ENCODE measurements at places on chromosomes 1 and 21. TPM values are rescaled to one million over a fixed set of nuclear protein-coding genes. Genes with fewer than 3 reads are reported as not detected.

DNA sequence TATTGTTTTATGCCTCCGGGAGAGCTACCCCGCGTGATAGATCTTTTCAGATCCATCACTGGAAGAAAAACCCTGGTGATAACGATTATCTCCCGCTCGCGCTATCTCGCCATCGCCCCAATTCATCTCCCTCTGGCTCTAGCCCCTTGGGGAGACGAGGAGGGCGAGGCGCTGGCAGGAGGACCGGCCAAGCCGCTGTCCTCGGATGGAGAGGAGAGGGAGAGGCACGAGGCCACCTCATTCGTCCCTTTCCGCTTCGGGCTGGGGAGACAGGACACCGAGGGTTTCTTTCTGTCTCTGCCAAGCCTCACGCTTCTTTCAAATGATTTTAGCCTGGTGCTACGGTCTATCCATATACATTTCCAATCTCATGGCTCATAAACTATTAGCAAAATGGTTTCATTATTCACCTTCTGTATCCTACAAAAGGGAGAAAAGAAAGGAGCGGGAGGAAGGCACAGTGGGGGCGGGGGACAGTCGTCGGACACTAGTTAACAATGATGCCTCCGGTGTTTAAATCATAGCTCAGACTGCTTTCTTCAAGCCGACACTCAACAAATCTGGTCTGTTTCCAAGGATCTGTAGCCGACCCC lies 415.0 kb upstream of the ESRRG start:
- DNase-seq: no peak

MAN1C1 gene
- not detected for total RNA-seq

SFN gene
- total RNA-seq: 0.47 TPM

DNA sequence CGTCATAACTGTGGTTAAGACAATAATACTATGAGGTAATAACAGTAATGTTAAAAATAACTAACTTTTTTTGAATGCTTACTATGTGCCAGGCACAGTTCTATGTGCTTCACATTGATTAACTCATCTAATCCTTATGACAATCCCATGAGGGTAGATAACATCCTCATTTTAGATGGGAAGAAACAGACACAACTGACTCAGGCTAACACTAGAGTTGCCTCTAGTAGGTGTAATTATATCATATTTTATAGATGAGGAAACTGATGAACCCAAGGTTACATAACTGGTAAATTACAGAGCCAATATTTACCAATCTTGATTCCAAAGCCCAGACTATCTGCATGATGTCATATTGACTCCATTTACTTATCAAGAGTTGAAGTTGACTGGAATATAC lies 23.5 kb downstream of the SERPINC1 start:
- DNase-seq: no peak

DNA sequence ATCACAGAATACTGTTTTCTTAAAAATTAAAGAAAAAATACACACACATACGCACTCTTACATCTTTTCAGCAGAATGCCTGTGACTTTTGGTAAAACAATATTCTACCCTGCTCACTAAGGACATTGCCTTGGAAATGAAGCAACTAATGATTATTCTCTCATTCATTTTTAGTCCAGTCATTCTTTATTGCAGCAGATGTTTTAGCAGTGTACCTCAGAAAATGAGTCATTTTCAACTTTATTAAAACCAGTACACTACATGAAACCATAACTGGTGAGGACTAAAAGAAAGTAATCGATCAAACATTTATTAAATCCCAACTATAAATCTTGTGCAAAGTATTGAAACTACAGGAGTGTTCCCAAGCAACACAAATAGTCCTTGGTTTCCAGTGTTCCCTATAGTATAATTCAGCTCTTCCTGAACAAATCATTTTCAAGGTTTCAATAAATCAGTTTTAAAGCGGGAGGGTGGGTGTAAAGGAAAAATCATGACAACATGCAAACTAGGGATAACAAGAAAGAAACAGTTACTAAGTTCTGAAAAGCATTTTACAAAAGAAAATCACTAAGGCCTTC lies 114.2 kb downstream of the ADGRL4 start:
- DNase-seq: no peak

ITLN2 gene
- total RNA-seq: not detected

- DNase-seq: peak; percentile 69
These were observed 1.2 kb upstream of the HIVEP3 start for GRCh38 chr1:41919764-41920397.

DNA sequence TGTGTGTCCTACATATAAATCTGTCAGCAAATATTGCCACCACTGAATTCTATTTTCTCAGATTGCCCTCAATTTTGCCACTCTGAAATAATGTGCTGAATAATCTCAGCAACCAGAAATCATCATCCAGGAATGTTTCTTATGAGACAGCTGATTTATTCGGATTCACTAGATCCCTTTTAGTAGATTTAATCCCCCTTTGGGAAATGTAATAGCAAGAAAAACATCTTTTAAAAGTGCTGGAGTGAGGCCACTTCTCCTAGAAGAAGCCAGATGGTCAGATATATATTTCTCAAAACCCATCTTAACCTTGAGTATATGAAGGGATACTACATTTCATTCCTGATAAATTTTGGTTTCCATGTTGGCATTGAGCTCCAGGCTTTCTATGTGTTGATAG lies 327.7 kb downstream of the SMYD3 start:
- DNase-seq: no peak

DNA sequence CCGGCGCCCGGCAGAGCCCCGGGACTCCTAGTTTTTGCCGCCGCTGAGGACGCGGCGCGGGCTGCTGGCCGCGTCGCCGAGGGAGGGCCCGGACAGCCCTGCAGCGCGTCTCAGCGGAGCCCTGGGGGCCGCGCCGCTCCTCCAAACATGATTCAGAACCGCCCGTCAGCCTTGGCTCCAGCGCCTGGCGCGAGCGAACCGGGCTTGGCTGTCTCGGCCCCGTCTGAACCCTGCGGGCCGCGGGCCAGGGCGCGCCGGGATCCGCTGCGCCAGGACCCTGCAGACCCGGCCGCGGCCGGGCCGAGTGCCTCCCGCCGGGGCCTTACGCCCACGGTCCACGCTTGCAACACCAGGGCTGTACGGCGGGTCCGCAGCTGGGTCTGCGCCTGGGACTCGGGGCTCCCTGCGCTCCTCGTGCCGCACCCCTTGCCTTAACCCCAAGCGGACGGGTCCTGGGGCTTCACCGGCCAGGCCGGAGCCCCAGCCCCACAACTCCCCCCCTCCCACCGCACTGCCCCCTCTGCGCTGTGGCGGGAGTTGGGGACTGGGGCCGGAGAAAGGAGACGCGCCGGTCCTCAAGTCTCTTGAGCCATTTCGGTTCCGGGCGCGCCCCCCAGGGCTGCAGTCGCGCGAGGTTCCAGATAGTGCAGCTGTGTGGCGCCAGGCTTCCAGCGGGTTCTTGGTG lies 48.4 kb upstream of the CD34 start:
- no peak for DNase-seq

DNA sequence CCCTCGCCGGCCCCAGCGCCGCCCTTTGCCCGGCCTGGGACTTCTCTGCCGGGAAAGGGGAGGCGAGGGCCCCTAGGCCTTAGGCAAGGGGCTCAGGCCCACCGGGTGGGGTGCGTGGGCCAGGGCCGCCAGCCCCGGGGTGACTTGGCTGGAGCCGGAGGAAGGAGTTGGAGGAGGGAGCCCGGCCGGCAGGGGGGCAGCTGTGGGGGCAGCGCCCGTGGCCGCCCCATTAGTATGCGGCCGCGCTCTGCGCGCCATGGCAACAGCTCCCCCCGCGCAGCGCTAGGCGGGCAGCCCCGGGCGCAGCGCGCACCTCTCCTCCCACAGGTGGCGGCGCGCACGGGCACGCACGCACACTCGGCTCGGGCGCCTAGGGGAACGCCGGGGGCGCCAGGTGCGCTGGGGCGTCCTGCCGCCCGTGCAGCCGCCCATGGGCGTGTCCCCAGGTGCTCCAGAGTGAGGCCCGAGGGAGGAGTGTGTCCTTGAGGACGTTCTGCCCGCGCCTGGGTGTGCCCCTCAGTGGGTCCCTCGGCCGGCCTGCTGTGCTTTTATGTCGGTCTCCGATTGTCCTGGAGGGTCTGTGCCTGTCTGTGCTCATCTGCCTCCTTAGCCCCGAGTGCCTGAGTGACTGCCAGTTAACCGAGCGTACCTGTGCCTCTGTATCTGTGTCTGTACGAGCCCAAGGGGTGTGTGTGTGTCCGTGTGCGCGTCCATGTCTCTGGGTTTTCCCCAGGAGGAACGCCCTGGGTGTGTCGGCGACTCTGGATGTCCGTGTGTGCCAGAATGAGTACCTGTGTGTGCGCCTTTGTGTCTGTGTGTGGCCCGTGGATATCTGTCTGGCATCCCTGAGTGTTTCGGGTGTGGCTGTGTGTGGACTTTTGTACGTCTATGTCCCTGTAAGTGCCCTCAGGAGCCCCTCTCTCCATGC lies 38.2 kb upstream of the WASF2 start:
- DNase-seq: peak; percentile 68

GRCh38 chr1:211537253-211537652 lies 41.7 kb downstream of the SLC30A1 start:
- DNase-seq: no peak

DNA sequence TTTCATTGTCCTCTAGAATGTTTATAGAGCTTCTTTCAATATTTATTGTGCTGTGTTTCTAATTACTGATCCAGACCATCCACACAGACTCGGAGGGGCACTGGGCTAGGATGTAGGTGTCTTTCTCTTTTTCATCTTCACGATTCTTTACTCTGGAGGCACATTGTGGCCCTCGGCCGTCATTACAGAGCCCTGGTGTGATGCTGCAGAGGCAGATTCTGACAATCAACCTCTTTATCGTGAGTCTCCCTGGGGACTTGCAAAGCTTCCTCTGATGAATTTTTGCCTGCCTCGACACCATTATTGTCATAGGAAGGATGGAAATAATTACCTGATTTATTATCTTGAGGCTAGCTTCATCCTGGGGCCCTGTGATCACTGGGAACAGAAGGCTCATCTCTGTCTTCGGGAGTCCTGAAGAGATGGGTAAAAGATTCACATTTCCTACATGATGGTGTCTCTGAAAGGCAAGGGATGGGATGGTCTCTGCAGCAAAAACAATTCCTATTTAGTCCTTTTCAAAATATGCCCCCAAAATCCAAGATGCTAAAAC lies 89.4 kb downstream of the SEC16B start:
- no peak for DNase-seq

SLC44A5 gene
- not detected for total RNA-seq

GRCh38 chr1:229287267-229287666 lies 16.4 kb downstream of the RAB4A start:
- DNase-seq: no peak

- DNase-seq: no peak
These were observed 3.0 kb upstream of the TSPAN1 start for GRCh38 chr1:46171871-46172270.

DNA sequence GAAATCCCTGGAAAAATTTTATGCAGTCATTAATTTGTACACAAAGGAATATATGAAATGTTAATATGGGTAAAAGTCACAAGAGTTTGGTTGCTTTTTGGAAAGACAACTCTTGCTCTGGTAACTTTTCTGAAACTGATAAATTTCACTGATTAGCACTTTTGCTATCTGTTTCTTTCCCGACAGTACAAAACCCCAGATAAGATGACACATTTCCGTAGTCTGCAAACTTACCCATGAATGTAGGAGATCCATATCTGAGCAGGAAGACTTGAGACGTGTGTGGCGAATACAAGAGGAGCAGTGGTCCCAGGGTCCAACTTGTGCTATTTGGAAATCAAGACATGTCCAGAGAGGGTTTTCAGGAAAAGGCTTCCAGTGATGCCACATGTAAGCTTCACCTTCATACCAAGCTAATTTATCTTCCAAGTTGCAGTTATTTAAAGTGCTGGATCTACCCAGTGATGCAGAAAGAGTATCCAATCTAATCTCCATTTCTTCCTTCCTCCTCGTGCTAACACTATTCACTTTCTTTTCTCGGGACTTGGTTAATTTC lies 35.9 kb upstream of the SAMSN1 start:
- DNase-seq: no peak

HES5 gene
- not detected for total RNA-seq

DNA sequence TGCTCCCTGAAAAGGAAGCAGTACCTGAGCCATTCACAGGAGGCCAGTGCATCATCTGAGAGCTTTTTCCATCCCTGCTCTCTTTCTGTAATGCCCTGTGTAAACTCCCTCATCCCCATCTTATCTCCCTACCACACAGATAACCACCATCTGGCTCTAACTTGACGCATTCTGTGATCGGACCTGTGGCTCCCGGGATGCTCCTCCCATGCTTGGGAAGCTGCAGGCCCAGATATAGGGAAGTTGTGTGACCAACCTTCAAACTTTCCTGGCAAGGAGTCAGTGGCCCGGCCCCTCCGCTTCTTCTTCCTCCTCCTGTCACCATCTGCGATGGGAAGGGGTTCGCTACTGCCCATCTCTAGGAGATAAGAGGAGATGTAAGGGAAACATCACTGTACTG lies 21.1 kb downstream of the MKNK1 start:
- DNase-seq: no peak

DNA sequence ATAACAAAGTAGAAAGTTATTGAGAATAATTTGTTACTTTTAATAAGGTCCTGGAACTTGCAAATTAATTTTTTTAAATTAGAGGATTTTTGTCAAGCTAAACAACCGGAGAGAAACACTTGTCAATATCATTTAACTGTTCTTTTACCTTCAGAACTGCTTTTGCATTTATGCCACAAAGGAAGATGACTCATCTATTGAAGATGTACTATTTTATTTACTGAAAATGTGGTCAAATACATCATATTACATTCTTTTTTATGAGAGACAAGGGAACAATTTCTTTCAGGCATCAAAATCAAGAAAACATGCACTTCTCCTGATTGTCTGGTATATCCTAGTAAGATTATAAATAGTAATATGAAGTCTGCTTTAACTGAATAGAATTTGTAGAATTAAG lies 558.2 kb upstream of the PRMT6 start:
- no peak for DNase-seq

GPR3 gene
- total RNA-seq: 3.6 TPM

CBR3 gene
- total RNA-seq: not detected

DNA sequence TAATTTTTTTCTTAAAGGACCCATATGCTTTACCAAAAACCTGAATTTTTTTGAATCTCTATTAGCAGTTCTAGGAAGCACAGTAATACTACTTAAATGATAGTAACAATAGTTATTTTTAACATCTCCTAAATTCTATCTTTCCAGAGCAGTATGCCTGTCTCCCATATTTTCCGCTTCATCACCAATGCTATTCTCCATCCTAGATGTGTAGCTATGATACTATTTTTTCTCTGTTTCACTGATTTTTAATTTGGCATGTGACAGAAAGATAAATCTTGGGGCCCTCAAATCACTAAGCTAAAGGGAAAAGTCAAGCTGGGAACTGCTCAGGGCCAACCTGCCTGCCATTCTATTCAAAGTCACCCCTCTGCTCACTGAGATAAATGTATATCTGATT lies 102.3 kb upstream of the HMCN1 start:
- no peak for DNase-seq

GRCh38 chr1:193355626-193356025 lies 169.2 kb upstream of the B3GALT2 start:
- DNase-seq: no peak

FOXD3 gene
- total RNA-seq: not detected

- peak; percentile 93 for DNase-seq
These were observed 448 bp downstream of the GATAD2B start for GRCh38 chr1:153922076-153922971.

Data from Karpas-422 (cell line).